ENCODE measurements at places on chromosomes 6 and 20.

- DNase-seq = no peak
Observed at GRCh38 chr20:2771631-2772080, 28.8 kb downstream of the CPXM1 start.

DNA sequence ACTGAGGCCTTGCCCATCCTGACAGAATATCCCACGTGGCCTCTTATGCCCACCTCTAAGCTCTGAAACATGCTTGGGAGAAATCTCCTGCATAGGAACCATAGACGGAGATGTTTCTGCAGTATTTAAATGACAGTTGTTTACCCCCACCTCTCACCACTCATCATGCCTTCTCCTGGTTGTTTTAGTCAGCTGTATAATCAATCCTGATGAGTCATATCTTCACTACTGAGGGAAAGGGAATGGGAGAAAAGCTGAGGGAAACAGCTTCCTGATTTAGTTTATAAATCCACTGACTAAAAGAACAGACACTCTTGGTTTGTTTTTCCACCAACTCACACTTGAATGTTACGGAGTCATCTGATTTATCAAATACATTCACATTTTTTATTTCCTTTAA lies 113.2 kb upstream of the TENT5A start:
- no peak for DNase-seq

DNA sequence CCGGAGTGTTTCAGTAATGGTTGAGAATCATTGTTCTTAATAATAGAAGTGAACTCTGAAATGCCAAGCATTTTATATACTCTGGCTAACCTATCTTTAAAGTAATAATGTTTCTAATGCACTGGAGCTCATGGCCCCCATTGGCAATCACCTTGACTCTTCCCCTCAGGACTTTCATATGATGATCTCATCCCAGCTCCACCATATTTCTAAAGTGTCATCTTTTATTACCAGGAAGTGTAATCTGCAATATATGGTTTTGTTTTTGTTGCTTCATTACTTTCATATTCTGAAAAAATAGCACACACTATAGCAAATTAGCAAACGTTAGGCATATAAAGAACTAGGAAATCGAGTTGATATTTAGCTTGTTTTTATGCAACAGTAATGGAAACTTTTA lies 60.3 kb downstream of the TULP4 start:
- no peak for DNase-seq

DNA sequence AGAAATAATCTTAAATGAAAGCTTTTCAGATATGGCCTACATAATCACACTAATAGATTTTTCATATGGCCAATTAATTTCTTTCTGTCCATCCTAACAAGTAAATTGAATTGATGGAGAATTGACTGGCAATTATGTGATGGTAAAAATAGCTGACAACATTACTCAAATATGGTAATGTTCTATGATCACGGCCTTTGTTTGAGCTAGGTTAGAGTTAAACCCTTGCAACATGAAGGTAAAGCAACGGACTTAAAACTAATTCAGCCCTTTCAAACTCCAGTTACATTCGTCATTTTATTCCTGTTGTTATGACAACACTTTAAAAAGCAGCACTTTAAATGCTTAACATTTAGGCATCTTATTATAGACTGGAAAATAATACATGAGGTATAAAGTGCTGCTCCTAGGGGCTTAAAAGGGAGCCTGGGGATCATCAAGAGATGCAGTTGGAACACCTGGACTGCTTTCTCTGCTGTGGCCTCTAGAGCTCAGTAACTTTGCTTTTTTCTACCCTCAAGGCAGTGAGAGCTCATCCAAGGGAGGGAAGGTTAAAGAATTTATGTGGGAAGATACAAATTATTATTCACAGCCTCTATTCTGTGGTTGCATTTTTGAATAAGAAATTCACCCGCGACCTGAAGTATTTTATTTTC lies 46.9 kb downstream of the RIPOR2 start:
- DNase-seq = no peak

DNA sequence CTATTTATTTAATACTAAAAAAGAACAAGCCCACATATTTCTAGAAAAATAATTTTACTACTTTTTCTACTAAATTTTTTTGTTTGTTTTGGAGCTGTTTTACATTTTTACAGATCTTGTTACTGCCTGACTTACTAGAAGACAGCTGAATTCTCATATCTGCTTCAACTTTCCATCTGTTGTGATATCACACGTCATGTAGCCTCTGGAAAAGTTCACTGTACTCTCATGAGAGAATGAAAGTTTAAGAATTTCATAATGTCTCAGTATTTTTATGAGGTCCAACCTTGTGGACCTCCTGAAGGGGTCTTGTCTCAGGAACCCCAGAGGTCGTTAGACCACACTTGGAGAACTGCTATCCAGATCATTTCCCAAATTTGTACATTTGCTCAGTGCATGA lies 81.7 kb upstream of the MTHFD1L start:
- no peak for DNase-seq

- no peak for DNase-seq
Observed at GRCh38 chr6:52543262-52543661, 33.6 kb downstream of the TRAM2 start.

DNA sequence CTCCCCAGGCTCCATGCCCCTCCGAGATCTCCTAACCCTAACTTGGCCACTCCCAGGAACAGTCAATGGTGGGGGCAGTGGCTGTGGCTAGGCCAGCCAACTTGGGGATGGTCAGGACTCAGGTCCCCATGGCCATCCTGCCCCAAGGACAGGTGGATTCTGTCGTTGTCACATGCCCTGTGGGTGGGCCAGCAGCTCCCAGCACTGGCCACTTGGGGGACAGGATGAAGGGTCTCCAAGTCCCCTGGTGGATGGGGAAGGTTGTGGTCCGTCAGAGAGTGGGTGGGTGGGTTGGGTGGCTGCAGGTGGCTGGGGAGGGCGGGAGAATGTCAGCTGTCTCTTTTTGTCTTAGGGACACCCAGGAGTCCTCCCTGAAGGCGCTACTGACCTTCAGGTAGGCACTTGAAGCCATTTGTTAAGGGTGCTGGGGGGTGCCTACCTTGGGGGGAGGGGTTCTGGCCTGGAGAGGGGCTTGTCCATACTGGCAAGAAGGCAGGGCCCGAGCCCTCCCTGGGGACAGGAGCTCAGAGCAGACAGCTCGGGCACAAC lies 5.5 kb downstream of the COL9A3 start:
- DNase-seq = no peak

GRCh38 chr6:39678914-39679313 lies 46.3 kb downstream of the KIF6 start:
- DNase-seq = no peak

DNA sequence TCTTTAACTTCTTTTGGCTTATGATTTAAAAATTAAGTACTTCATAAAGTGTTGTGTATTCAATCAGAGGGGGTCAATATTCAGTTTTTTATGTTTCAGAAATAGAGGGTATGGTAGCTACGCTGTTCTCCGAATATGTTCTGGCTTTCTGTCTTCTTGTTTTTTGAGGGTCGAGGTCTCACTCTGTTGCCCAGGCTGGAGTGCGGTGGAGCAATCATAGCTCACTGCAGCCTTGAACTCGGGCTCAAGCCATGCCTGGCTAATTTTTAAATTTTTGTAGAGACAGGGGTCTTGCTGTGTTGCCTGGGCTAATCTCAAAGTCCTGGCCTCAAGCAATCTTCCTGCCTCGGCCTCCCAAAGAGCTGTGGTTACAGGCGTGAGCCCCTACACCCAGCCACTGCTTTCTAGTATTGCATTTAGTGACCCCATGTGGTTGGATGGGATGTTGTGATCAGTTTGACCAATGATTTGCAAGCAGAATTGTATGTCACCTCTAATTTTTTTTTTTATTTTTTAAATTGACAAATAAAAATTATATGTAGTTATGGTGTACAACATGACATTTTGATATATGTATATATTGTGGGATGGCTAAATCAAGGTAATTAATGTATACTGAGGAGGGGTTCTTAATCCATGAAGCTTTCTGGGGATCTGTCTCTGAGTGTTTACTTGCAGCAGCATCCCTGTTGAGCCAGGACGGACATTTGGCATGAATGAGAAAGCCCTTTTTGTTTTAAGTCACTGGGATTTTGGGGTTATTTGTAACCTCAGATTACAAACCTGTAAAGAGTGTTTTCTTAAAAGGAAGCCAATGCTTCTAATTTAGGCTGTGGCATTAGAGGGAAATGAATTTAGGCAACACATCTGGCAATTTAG lies 38.5 kb upstream of the DEK start:
- no peak for DNase-seq

DNA sequence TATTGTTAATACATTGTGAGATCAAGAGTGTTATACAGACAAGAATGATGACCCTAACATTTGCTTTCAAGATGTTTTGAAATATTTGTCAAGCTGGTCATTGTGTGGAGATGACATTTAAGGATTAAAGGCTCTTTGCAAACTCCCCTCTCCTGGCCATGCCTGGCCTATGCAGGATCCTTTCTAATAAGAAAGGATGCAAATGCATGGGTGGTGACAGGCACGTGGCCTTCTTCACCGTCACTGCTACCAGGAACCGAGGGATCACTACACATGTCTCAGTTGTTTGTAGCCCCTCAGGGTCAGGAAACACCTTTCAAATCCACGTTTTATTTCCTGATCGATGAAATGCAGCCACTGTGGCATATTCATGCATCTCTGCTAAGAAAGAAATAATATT lies 419.7 kb downstream of the PRKN start:
- no peak for DNase-seq

DNA sequence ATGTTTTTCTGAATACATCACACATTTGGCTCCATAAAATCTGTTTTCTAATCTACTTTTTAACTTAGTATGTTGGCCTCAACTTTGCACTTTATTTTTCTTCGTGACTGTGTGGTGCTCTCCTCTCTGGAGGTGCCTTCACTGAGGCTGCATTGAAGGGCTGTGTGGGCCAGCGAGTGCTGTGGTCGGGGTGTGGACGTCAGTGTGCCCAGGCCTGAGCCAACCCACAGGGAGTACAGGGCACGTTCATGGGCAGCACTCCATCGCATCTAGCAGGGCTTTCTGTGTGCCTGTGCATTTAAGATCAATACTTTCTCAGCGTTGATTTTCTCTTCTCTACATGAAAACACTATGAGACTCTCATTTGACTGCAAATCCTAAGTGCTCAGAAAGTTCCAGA lies 37.8 kb downstream of the DACT2 start:
- DNase-seq = no peak

GRCh38 chr6:145626857-145627256 lies 108.5 kb downstream of the EPM2A start:
- DNase-seq = no peak

GRCh38 chr20:31991339-31991705 lies 18.9 kb upstream of the CCM2L start:
- DNase-seq = no peak

DNA sequence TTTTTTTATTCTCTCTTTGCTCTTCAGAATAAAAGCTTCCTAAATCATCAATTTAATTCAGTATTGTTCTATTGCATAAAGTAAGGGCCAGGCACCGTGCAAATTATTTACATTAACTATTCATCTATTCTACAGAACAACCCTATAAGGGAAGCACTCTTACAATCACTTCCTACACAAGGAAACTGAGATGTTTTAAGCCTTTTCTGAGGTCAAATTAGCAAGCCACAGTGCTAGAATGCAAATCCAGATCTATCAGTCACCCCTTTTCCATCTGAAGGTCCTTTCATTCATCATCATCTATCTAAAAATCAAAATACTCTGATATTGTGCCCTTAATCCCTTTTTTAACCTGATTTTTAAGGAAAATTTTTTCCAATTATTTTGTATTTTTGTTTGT lies 31.2 kb downstream of the FRK start:
- no peak for DNase-seq

DNA sequence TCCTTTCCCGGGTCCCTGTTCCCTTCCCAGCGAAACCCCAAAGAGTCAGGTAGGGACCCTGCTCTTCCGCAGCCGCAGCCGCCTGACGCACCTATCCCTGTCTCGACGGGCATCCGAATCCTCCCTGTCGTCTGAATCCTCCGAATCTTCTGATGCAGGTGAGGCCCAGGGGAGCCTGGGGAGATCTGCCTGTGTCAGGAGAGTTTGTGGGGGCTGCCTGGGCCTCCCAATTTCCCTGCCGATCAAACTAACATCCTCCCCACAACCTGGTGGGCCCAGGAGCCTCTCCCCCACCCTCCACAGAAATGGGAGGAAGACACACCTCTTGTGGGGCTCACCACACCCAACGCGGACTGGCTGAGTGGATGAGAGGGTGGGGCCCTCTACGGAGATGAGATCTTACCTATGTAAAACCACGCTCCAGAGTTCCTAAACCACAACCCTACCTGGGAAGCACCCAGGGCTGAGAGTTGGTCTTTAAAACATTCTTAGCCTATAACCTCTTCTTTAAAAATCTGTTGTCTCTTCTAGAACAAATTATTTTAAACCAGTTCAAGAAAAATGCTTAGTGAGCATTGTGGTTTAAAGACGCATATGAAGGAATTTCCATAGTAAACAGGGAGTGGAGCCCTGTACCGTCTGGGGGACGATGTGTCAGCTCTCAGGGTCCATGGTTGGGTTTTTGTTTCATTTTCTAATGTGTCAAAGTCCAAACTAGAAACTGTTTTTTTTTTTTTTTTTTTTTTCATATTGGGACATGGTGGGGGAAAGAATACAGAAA lies 1.7 kb downstream of the CDC25B start:
- DNase-seq = peak; percentile 29

DNA sequence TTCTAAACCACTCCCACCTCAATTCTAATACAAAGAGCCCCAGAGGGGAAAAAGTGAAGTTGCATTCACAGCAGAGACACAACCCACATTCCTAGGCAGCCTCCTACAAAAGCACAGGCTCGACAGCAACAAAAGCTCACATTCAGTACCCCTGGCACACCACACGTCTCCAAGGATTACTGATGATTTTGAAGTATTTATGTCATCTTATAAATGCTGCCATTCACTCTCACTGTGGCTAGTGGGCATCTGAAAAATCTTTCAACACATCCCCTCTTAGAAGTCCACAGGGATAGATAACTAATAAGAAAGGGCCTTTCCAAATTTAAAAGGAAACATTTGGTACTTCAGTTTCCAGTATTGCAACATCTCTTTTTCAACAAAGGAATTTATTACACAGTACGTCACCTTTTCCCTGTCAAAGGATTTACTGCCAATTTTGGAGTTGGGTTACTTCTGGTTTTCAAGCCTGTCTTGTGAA lies 146.7 kb downstream of the TASP1 start:
- DNase-seq = no peak

DNA sequence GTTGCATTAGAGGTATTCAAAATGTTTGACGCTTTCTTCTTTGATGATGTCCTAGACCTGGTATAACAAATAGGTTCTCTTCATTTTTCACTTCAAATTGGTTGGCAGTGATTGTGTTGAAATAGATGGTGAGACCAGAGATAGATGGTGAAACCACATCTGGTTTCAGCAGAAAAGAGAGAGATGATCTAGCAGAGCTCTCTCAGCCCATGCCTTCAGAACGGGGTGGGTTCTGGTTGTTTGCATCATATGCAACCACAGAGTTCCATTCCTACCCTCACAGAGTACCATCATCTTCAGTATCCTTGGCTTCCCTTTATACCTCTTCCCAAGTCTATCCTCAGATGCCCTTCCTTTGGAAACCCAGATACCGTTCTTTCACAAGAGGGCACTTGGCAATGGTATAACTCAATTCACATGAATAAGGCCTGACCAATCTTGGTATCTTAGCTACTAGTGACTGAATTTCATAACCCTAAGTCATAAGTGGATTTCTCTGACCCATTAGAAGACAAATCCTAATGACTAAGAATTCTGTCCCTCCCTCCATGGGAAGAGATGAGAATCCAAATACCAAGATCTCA lies 93.7 kb downstream of the UBE3D start:
- DNase-seq = no peak
